ENCODE measurements at places on chromosomes 1 and 21.

- DNase-seq: no peak
- no peaks in the 10 kb centered on the region for H3K4me1 ChIP-seq
- H3K36me3 ChIP-seq: no peaks in the 10 kb centered on the region
- H3K27ac ChIP-seq: no peak overlapping the region
- H3K27me3 ChIP-seq: no peaks in the 10 kb centered on the region
- no peak overlapping the region for H3K4me3 ChIP-seq
These were observed 14.3 kb upstream of the GPR52 start for GRCh38 chr1:174433451-174433850.

GRCh38 chr1:32733582-32734321, 31.2 kb upstream of the SYNC start:
- H3K4me1 ChIP-seq: 0 out of 2 replicates have a peak, but pooled peaks cover 2% of the 10 kb centered on the region
- no peaks in the 10 kb centered on the region for H3K36me3 ChIP-seq
- H3K27me3 ChIP-seq: peaks cover 12% of the 10 kb centered on the region
- DNase-seq: no peak
- H3K4me3 ChIP-seq: no peak overlapping the region

DNA sequence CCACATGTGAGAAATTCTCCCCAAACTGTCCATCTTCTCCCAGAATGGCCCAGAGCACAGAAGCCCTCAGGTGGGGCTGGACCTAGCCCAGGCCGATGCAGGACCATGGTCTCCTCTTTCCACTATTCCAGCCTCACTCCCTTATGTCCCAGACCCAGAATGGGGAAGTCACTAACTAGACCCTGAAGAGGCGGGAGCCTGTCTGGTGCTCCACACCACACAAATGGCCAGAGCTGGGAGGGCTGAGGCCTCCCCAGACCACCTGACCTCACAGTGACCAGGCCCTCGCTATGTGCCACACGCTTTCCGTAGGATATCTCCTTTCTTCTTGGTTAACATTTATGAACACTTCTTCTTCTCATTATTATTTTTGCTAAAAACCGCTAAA, 54.9 kb upstream of the EDN2 start:
- H3K36me3 ChIP-seq: peaks cover 99% of the 10 kb centered on the region
- no peak for DNase-seq
- no peaks in the 10 kb centered on the region for H3K27me3 ChIP-seq
- no peaks in the 10 kb centered on the region for H3K4me1 ChIP-seq
- H3K4me3 ChIP-seq: no peak overlapping the region

GRCh38 chr1:18803151-18803791, 56.2 kb downstream of the TAS1R2 start:
- no peak overlapping the region for H3K4me3 ChIP-seq
- H3K36me3 ChIP-seq: no peaks in the 10 kb centered on the region

- peak overlapping the region; percentile 36 for H3K4me3 ChIP-seq
- H3K36me3 ChIP-seq: no peaks in the 10 kb centered on the region
- DNase-seq: peak; percentile 51
- peaks cover 24% of the 10 kb centered on the region for H3K27me3 ChIP-seq
- H3K4me1 ChIP-seq: peaks cover 32% of the 10 kb centered on the region
These were observed 1.3 kb downstream of the KAZN start for GRCh38 chr1:14599800-14600199.

DNA sequence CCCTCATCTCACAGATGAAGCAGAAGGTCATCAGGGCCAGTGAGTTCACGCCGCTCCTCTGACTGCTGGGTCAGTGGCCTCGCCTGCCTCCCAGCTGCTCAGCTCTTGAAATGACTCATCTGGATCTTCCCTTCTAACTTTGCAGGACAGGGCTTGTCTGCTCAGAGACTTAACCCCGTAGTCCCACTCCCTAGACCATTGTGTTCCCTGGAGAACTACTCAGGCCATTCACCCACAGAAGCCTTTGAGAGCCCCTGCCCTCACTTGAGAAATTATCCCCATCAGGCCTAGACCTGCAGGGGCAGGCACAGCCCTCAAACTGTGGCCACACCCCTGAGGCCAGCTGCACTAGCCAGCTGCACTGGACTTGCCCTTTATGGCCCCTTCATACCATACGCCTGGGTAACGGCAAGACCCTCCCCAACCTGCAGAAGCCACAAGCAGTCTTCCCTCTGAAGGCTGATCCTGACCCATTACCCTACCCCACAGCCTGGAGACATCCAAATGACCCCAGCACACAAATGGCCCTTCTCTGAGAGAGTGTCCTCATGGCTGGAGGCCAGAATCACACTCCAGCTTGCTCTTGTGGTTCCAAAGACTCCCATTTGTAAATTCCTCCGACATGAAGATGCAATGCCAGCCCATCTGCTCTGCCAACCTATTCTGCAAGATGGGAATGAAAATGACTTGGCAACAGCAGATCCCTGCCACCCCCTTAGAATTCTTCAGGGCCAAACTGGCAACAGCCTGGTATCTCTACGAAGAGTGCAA, 33.2 kb downstream of the RCSD1 start:
- H3K4me3 ChIP-seq: no peak overlapping the region
- H3K36me3 ChIP-seq: peaks cover 86% of the 10 kb centered on the region
- H3K27me3 ChIP-seq: no peaks in the 10 kb centered on the region
- no peaks in the 10 kb centered on the region for H3K4me1 ChIP-seq

All from DND-41 (cell line).